ENCODE measurements at places on chromosomes 16 and 17.

GRCh38 chr17:49843774-49844350, 4.0 kb downstream of the TAC4 start:
- DNase-seq: no peak

- no peak for DNase-seq
Observed at GRCh38 chr17:1299552-1300370, 20.3 kb downstream of the TRARG1 start.

GRCh38 chr16:28241924-28242323, 30.2 kb upstream of the XPO6 start:
- no peak for DNase-seq

DNA sequence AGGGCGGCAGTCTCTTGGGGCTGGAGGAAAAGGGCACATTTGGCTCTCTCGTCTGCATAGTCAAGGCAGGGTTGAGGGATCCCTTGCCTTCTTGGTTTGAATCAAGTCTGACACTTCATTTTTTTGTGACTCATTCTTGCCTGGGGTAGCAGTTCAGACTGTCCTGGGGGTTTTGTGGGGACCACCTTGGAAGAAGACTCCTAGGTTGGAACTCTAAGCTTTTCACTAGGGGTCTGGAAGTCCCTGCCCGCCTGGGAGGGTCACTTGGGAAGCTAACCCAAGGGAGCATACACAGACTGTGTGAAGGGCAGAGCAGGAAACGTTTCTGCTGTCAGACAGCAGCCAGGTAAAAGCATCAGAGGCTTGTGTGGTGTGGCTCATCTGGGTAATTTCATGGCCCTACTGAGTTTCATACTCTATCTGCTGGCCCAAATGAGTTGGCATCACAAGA, 11.3 kb downstream of the YPEL2 start:
- no peak for DNase-seq

GRCh38 chr17:79933863-79934652, 94.8 kb upstream of the CBX4 start:
- DNase-seq: no peak

GRCh38 chr16:88739977-88740726, 33.8 kb downstream of the CTU2 start:
- DNase-seq: no peak

DNA sequence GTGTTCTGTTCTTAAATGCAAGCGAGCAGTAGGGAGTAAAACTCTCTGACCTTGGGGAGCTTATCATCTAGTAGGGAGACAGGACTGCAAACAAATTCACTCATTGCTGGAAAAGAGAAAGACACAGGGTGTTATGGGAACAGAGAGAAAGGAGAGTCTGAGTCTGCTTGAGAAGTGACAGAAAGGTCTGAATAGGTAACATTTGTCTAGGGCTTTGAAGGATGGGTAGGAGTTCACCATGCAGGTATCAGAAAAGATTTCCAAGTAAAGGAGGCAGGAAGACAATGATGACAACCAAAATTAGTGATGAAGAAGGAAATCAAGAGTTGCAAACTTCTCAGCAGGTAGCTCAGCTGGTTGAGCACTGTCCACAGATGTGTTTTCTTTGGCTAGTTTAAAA, 93.6 kb upstream of the GPR139 start:
- DNase-seq: no peak

- DNase-seq: no peak
Observed at GRCh38 chr17:66684731-66685130, 150.2 kb upstream of the CACNG5 start.

DNA sequence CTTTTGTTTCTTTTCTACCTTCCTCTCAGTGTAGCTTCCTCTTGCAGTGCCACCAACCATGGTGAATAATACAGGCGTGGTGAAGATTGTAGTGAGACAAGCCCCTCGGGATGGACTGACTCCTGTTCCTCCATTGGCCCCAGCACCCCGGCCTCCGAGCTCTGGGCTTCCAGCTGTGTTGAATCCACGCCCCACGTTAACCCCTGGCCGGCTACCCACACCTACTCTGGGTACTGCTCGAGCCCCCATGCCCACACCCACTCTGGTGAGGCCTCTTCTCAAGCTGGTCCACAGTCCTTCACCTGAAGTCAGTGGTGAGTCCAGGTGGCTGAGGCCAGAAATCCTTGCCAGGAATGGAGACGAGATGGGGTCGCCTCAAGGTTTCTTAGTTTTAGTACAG, 23.9 kb downstream of the SRCAP start:
- no peak for DNase-seq

GRCh38 chr17:44541884-44542581, 15.3 kb upstream of the FZD2 start:
- no peak for DNase-seq

GRCh38 chr16:67482233-67482924, 968 bp downstream of the AGRP start:
- DNase-seq: no peak

DNA sequence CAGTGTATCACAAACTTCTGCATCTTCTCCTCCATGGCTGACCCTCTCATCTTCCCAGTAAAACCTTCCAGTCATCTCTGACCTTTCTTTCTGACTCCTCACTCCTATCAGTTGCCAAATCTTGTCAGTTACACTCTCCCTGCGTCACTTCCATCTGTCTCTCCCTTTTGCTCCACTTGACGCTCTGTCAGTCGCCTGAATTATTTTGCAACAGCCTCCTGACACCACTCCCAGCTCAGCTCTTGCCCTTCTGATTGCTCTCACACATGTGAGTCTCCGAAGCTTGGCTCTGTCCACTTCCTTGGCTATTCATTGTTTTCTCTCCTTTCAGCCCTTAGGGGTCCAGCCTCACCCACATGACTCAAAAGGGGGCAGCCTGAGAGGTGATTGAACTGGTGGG, 27.7 kb downstream of the DHRS7C start:
- DNase-seq: no peak

- DNase-seq: no peak
Observed at GRCh38 chr16:68772030-68772681, 35.1 kb downstream of the CDH1 start.

DNA sequence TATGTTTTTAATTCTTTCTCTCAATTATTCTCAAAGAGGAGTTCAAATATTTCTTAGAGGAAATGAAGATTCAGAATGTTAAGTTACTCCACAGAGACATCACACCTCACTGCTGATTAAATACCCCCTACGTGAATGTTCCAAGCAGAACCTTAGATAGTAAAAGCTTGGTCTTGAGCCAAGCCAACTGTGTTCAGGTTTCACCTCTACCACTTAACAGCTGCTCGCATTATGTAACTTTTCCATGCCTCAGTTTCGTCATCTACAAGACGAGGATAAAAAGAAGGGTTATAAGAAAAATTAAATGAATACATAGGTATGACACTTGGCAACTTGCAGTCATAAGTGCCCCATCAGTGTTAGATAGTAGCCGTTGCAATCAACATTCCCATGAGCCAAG, 356.2 kb downstream of the RBFOX1 start:
- no peak for DNase-seq

GRCh38 chr16:60741810-60742209, 1294.4 kb downstream of the CDH8 start:
- no peak for DNase-seq

DNA sequence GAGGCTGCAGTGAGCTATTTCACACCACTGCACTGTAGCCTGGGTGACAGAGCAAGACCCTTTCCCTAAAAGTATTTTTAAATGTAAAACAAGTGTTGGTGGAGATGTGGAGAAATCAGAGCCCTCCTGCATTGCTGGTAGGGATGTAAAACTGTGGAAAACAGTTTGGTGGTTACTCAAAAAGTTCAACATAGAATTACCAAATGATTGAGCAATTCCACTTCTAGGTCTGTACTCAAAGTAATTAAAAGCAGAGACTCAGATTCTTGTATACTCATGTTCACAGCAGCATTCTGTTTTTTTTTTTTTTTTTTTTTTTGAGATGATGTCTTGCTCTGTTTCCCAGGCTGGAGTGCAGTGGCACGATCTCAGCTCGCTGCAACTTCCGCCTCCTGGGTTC, 141.8 kb downstream of the PITPNC1 start:
- no peak for DNase-seq
